ENCODE measurements at places on chromosomes 1 and 21.

GRCh38 chr21:45211661-45212060 is 76.0 kb downstream of the POFUT2 start:
- DNase-seq, result no peak

DNA sequence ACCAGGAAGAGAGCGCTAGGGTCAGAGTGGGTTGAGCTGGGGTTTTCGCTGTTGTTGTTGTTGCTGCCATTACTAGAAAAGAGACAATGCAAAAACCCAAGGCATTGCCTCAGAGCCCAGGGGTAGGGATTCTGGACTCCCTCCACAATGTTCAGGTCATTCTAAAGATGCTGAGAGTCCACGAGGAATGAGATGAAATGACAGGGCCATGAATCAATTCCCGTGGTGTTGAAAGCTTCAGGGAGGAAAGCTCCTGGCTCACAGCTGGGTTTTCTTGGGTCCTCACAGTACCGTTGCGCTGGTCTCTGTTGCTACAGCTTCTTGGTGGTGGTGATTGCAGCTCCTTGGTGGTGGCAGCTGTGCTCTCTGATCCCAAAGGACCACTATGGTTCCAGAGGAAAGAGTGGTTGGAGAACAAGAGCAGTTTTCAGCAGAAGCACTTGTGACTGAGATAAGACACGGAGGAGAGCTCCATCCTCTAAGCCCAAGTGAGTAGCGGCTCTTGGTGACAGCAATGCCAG is 58.2 kb downstream of the ETS2 start:
- no peak for DNase-seq

GRCh38 chr1:203589595-203589994 is 37.0 kb upstream of the ATP2B4 start:
- no peak for DNase-seq

GRCh38 chr1:92701147-92701546 is 83.8 kb downstream of the EVI5 start:
- DNase-seq, result no peak

- no peak for DNase-seq
Observed at GRCh38 chr1:36711480-36711879, 228.8 kb upstream of the CSF3R start.

GRCh38 chr1:24606621-24607020 is 36.5 kb upstream of the SRRM1 start:
- no peak for DNase-seq

DNA sequence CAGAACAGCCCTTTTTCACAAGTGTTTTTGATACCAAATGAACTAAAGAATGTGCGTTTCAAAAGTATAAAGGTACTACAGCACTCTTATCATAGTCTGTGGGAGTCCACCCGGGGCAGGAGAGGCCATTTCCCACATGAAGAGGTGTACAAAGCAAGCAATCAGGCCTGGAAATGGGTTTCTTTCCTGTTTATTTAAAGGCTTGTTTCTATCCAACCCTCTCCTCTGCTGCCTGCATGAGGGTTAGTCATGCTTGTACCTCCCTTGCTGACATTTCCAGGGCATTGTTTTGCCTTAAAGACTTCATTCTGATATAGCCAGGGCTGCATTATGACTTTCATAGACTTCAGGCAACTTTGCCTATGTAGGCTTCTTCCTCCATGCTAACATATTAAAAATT is 11.6 kb downstream of the SELP start:
- DNase-seq, result no peak

DNA sequence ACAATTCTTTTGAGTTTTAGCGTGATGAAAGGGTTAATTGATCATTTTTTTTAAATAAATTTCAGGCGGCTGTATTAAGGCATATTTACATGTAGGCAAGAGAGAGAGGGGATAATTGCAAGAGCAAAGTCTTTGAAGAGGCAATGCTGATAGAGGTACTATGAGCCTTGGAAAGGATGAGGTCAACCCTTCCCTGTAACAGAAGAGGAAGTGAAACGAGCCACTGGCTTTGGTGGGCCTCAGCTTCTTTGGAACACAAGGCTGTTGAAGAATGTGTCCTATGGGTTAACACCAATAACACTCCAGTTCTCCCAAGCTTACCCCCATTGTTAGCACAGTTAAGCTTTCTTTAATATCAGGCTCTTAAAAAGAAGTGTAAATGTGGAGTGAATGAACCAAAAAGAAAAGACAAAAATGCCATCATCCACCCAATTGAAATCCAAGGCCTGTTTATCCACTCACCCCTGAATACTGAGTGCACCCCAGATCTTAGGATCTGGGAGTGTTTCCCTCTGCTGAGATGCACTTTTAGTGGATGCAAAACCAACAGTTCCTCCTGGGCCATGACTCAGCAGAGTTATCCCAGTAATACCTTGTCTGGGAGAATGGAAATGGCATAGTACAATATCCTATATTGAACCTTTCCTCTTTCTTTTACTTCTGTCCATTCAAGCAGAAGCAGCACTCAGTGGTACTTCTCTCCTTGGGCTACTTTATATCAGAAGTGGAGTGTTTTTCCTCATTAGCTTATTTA is 216.4 kb downstream of the SLC44A5 start:
- DNase-seq, result no peak

GRCh38 chr1:8025061-8025670 is 943 bp downstream of the ERRFI1 start:
- no peak for DNase-seq

GRCh38 chr21:40151611-40152010 is 284.4 kb downstream of the PCP4 start:
- DNase-seq, result no peak

DNA sequence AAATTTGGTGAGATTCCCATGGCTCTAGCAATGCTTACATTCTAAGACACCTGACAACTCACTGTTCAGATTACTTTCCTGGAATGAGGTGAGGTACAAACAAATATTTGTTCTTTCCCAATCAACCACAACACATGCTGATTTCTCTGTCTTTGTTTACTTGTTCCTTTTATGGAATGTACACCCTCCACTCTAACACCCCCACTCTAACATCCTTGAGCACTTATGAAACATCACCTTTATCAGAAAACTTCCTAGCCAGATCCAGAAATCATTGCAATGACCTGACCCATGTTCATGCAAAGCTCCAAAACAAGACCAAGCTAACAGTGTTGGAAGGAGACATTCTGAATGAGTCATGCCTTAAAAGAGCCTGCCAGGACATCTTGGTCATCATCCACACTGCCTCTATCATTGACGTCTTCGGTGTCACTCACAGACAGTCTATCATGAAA is 35.5 kb downstream of the HSD3B1 start:
- no peak for DNase-seq

DNA sequence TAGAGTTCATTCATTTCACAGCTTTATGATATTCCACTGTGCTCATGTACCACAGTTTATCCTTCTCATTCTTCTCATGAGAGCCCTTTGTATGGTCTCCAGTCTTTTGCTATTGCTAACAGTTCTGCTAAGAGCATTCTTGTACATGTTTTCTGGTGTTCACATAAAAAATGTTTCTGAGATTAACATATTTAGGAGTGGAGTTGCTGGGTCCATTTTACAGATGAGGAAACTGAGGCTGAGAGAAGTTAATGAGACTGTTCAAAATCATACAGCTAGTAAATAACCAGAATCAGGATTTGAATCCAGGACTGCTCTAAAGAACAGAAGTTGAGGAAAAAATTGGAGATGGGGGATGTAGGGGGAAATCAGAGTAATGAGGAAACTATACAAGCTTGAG is 28.8 kb upstream of the RGS16 start:
- no peak for DNase-seq

- no peak for DNase-seq
Observed at GRCh38 chr1:10642403-10643080, 153.9 kb downstream of the CASZ1 start.

- DNase-seq, result no peak
Observed at GRCh38 chr1:96191165-96191564, 530.4 kb upstream of the PTBP2 start.

- DNase-seq, result no peak
Observed at GRCh38 chr1:43438953-43439581, 14.7 kb downstream of the HYI start.

DNA sequence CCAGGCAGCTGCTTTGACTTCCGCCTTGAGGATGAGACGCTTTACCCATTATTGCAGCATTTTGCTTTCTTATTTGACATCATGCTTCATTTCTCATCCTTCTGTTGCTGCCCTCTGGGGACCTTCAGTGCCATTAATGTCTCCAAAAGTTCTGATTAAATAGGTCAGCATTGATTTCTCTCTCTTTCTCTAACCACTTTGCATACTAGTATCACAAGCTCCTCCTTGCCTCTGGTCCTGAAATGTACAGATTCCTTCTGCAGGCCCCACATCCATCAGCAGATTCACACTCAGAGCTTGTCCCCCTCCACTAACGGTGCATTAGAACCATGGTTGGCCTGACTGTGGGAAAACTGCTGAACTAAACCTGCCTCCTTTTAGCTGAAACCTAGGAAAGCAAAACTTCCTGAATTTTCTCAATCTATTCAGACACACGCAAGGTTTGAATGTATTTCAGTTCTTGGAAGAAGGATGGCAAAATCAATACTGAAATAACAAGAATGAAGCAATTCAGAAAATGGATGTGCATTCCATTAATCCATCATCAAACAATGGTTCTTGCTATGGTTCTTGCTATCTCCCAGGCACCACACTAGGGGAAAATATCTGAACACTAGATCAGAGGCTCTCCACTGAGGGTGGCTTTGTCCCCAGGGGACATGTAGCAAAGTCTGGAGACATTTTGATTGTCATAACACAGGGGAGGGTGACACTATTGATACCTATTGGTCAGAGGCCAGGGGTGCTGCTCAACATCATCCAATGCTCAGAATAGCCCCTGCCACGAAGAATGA is 154.5 kb downstream of the PCP4 start:
- no peak for DNase-seq

DNA sequence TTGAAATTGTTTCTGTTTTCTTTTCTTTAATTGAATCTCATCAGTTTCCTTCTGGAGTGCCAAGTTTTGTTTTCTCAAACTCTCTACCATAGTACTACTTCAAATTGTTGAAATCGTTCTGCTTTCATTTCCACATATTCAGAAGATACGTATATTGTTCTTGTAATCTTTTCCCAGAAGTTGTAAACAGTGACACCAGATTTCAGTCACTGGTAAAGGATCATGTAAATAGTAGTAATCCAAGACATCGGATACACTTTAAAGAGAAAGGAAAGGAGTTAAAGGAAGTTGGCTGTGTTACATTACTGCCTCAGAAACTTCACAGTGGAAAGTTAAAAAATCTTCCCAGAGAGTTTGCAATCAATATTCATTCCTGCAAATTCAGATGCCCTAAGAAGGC is 67.5 kb downstream of the RGL1 start:
- no peak for DNase-seq

- no peak for DNase-seq
Observed at GRCh38 chr21:42665026-42665425, 11.6 kb downstream of the PDE9A start.

GRCh38 chr1:55988963-55989452 is 590.4 kb downstream of the PLPP3 start:
- no peak for DNase-seq

- DNase-seq, result no peak
Observed at GRCh38 chr21:46443910-46444309, 14.8 kb upstream of the DIP2A start.

GRCh38 chr1:26160527-26161414 is 1.9 kb downstream of the FAM110D start:
- DNase-seq, result no peak

- no peak for DNase-seq
Observed at GRCh38 chr1:59230622-59231021, 66.3 kb upstream of the FGGY start.

DNA sequence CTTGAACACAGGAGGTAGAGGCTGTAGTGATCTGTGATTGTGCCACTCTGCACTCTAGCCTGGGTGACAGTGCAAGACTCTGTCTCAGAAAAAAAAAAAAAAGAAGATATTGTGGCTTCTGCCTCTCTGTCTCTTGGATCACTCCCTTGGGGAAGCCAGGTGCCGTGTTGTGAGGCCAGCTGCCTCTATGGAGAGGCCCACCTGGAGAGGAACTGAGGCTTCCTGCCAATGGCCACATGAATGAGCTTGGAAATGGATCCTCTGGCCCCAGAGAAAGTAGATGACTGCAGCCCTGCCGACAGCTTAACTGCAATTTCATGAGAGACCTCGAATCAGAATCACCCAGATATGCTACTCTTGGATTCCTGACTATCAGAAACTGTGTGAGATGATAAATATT is 19.7 kb upstream of the AK2 start:
- no peak for DNase-seq

- DNase-seq, result no peak
Observed at GRCh38 chr1:66285618-66286270, 248.2 kb upstream of the SGIP1 start.

DNA sequence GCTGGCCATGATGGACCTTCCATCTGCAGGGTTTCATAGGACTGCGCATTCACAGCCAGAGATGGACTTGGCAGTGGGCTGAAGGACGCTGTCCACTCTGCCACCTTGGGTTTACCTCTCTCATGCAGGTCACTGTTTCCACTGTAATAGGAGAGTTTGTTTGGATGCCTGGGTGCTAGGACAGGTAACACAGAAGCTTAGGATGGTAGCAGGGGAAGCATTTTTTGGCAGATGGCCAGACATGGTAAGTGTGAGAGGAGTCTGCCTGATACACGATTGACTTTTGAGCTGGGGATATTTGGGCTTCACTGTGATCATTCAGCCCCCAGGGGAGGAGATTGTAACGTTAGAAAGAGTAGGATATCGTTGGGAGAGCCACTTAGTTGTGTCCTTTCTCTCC is 11.8 kb downstream of the PSEN2 start:
- no peak for DNase-seq

- DNase-seq, result no peak
Observed at GRCh38 chr1:92298213-92298572, 594 bp downstream of the GLMN start.

DNA sequence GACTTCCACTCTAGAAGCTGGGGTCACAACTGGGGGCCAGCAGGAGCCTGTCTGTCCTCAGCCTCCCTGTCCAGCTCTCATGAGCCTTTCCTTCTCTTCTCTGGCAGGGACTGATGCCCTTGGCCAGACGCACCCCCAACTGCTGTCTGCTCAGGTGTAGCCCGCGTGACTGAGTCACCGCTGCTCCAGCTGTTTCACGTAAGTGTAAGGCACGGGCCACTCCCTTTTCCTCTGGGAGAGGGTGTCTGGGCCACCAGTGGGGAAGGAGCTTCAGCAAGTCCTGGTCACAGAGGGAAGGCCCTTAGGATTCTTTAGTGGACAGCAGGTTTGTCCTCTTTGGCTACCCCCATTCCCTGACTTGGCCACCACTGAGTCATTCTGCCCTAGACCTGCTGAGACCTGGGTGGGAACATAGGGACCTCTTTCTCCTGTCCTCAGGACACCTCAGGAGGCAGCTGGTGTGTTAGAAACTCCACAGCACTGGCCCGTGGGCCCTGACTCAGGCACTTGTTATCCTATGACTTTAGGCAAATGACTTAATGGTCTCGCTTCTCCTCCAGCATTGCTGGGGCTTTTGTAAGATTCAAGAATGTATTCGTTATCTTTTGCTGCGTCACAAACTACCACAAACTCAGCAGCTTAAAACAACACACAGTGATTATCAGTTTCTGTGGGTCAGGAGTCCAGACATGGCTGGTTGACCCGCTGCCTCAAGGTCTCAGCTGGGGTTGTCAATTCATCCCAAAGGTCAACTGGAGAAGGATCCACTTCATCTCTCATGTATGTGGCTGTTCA is 64.8 kb downstream of the FAM163A start:
- no peak for DNase-seq

- DNase-seq, result no peak
Observed at GRCh38 chr1:7407980-7408770, 362.9 kb upstream of the VAMP3 start.

Measured in astrocyte of the cerebellum (primary cell).